AG09319 (cell line): ENCODE measurements at places on chromosomes 6 and 20.
A peak's percentile ranks its signal among the peaks of the same experiment; 100 is the strongest.

DNA sequence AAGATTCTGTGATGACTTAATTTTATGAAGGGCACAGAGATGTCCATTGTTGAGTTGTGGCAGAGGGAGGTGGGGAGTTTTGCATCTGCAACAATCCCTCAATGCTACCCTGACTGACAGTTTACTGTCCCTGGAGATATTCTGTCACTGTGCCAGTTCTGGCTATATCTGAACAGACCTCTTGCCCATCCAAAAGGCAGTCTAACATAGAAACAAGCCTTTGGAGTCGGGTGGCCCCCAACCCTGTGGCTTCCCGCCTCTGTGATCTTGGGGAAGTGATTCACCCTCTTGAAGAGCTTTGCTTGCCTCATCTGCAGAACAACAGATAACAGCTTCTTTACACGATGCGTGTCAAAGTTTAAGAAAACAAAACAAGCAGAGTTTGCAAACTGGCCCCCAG lies 3.8 kb upstream of the E2F1 start:
- DNase-seq, result no peak

- no peak for DNase-seq
Observed at GRCh38 chr6:138685257-138685656, 88.3 kb upstream of the CCDC28A start.

DNA sequence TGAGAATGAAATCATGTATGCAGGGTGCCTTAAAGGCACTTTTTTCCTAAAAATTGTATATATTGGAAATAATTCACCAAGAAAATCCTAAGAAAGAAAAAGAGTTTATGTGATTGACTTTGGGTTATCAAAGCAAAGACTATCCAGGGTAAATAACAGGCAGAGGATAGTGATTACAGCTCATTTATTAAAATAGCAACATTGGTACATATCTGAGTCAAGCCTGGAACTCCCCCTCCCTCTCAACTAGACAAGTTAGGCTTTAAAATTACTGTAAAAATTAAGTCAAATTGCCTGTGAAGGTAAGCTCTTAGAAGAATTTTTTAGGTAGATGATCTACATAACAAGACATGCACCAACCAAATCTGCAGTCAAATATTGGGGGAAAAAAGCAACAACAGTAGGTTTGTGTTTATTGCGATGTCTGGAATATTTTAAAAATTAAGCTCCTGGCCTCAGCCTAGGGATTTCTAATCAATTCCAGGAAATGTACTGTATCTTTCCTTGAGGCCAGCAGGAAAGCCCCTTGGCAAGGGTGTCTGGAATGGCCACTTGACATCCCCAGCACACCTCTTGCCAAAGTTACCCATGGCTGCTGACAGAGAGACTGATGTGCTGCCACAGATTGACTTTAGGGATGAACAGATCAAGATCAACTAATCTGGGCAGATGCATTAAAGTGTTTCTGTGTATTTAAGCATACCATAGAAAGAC lies 31.2 kb upstream of the HBS1L start:
- DNase-seq, result no peak

DNA sequence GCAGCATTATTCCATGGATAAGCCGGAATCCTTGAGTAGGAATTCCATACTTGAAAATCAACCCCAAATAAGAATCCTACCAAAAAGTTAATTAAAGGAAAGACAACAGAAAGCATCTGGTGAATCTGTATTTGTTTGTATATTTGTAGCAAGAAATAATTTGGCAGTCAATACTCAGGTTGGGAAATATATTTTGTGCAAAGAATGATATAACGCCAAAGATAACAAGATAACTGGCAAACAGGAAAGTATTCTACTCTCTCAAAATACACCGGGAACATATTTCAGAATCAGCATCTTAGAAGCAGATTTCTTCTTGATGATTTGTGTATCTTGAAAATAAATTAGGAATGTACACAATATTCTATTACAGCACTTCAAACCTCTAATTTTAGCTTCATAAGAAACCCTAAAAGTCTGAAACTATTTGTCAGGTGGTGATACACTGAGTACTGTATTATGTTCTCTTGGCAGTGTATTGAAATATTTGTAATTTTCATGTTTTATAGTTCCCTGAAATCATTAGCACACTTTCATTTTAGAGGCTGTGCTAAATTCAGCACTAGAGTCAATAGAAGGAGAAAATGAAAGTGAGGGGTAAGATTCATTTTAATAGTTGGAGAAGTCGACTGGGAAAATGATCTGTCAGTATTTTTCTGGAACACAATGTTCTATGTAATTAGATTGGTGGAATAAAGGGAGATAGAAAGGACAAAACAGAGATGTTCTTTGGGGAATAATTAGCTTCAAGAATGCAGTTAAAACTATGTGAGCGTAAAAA lies 879.7 kb upstream of the GJE1 start:
- no peak for DNase-seq

- DNase-seq, result no peak
Observed at GRCh38 chr20:8055096-8055495, 35.5 kb upstream of the TMX4 start.

GRCh38 chr20:6976106-6976900 lies 208.8 kb downstream of the BMP2 start:
- no peak for DNase-seq

DNA sequence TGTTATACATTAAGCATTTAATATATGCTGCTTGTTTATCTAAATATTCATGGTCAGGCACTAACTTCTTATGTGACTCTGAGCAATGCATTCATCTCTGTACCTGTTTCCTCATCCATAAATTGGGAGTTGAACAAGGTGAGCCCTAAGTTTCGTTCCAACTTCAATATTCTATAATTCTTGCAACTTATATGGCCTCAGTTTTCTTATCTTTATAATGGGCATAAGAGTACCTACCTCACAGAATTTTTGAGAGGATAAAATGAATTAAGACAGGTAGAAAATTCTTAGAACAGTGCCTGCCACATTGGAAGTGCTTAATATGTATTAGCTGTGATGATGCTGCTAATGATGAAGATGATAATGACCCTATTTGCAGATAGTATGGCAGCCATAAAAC lies 11.8 kb upstream of the HIVEP2 start:
- DNase-seq, result no peak

DNA sequence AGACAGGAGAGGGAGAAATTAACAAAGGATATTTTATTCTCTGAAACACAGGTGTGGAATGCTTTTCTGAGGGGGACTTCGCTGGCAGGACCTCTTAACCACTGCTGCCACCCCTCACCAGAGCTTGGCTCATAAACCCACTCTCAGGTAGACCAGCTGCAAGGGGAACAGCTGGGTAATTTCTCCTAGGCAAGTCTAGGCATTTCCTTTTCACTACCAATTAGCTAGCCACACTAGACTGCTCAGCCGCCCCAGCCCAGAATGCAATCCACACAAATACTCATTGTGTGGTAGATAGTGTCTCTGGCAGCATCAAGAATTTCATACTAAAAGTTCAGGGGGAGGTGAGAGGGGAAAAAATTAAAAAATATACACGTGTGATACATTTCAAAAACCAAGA lies 267.6 kb upstream of the ID4 start:
- DNase-seq, result no peak

- DNase-seq, result no peak
Observed at GRCh38 chr6:113137426-113137825, 719.7 kb upstream of the MARCKS start.

GRCh38 chr6:95576998-95577303 lies 384 bp upstream of the MANEA start:
- no peak for DNase-seq

- DNase-seq, result no peak
Observed at GRCh38 chr6:116761779-116762178, 3.7 kb downstream of the FAM162B start.

- no peak for DNase-seq
Observed at GRCh38 chr20:54351371-54352136, 123.8 kb upstream of the DOK5 start.

GRCh38 chr20:26276554-26277210 lies 580.0 kb upstream of the ZNF337 start:
- no peak for DNase-seq

- DNase-seq, result no peak
Observed at GRCh38 chr20:57769756-57770155, 59.9 kb upstream of the PMEPA1 start.

DNA sequence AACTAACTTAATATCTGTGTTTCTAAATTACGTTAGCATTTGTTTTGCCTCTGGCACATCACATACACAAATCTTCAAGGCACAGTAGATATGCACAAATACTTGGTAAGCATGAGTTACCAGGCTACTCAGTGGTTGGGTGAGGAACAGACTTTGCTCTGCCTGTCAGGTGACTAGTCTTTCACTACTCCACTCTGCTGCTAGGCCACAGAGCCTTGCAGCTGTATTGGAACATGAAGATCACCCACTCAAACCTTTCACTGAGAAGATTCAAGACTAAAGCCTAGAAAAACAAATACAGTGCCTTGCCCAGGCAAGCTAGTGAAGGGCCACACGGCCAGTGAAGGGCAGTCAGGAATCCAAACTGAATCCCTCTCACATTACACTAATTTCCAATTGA lies 47.0 kb downstream of the DTNBP1 start:
- no peak for DNase-seq

DNA sequence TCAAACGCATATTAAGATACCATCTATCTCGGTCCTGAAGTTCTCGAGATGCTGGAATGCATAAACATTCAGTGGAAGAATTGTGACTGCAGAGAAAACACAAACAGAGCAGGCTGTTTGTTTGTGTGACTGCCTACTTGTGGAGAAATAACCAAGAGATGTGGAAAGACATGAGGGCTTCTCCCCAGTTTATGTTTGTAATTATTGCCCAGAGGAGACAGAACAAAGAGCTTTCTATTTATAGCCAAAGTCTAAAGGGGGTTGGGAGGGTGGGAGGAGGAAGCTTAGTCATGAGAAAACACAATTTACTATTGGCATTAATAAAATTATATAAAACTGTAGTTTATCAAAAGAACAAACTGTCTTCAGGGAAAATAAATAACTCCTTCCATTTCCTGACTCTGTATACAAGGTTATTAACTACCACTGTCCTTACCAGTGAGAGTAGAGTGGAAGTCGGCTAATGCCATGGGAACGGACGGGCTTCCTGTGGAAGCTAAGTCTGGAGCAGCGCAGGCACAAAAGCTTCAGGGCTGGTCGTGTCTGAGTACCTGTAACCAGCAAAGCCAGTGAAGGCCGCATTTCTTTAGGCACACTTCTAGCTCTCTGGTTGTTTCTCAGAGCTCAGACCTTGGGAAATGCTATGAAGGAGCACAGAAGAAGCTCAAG lies 200.2 kb upstream of the SUPT3H start:
- DNase-seq, result peak; percentile 32

- no peak for DNase-seq
Observed at GRCh38 chr6:155454471-155454870, 1.2 kb downstream of the NOX3 start.

DNA sequence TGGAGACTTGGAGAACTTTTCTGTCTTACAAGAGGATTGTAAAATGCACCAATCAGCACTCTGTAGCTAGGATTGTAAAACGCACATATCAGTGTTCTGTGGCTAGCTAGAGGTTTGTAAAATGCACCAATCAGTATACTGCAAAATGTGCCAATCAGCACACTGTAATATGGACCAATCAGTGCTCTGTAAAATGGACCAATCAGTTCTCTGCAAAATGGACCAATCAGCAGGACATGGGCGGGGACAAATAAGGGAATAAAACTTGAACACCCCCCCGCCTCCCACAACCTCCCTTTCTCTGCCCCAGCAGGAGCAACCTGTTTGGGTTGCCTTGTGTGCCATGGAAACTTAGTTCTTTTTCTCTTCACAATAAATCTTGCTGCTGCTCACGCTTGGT lies 12.8 kb upstream of the RPS10 start:
- DNase-seq, result no peak

- DNase-seq, result no peak
Observed at GRCh38 chr6:20559924-20560551, 25.8 kb downstream of the CDKAL1 start.

GRCh38 chr20:11387189-11387754 lies 530.4 kb upstream of the BTBD3 start:
- no peak for DNase-seq

GRCh38 chr6:155493694-155494143 lies 38.1 kb upstream of the NOX3 start:
- peak; percentile 98 for DNase-seq
